ENCODE measurements at places on chromosomes 12 and 14.

DNA sequence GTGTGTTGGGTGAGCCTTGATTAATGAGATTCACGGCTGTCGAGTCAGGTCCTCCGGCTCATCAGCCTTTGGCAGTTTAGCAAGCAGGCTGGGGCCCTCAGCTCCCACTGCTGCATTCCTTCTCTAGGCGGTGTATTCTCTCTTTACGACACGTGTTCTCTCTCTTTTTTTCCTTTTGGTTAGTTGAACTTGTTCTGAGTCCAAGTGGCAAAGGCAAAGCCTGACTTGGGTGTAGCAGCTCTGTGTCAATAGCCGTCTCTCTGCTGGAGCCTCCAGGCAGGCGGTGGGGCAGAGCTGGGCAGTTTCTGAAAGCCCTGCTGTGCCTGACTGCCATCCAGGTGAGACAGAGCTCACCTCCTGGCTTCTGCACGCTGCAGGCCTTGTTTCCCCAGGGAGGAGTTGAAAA, 46.6 kb downstream of the SUSD6 start:
- DNase-seq, result no peak

DNA sequence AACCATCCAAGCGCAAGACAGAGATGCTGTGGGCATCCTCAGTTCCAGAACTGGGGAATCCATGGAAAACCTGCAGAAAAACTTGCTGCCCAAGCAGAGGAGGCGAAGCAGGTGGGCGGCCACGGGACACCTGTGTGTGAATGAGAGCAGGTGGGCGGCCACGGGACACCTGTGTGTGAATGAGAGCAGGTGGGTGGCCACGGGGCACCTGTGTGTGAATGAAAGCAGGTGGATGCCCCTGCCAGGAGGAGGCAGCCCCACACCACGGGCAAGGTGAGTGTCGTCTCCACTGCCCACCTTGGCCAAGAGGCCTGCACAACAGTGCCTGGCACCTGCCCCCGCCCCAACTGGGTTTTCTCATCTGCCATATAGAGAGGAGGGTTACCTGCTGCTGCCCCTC, 59.2 kb downstream of the GSC start:
- no peak for DNase-seq

DNA sequence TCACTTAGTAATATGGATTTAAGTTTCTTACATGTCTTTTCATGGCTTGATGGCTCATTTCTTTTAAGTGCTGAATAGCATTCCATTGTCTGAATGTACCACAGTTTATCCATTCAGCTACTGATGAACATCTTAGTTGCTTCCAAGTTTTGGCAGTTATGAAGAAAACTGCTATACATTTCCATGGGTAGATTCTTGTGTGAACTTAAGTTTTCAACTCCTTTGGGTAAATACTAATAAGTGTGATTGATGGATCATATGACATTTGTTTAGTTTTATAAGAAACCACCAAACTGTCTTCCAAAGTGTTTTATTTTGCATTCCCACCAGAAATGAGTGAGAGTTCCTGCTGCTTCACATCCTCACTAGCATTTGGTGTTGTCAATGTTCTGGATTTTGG, 119.2 kb downstream of the NAV3 start:
- no peak for DNase-seq

DNA sequence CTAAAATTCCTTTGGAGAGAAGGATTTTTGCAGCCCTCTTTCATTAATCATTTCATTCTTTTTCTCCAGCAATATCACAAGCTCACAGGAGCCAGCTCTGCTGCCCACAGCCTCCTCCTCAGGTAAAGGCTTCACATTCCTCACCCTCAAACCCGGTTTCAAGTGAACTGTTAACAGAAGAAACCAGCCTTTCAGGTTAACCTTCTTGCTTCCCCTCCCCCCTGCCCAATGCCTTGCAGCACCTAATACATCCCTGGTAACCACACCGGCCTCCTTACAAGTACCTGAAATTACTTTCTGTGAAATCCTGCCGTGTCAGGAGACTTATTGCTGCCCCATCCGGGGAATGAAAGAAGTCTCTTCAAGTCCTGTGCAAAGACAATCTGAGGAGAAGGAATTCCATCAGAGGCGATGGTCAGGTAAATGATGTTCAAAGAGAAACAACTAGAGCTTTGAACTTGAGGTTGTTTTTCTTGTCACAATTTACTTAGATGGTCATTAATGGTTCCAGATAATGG, 111.2 kb downstream of the MYRFL start:
- no peak for DNase-seq

DNA sequence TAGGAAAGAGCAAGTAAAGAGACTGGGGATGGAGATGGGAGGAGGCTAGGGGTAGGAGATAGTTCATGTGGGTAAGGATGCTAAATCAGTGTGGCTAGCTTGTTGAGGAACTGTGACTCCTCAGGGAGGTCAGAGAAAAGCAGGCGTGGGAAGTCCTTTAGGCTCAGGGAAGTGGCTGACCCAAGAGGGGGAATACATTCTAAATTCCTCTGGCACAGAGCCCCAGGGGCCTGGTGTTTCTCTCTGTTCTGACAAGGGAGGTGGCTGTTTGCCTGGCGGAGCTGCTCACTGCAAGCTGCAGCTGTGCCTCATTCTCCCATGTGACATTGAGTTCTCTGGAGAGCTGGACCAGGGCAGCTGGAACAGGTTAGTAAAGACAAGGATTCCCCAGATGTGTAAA, 152.2 kb upstream of the SLC38A2 start:
- DNase-seq, result no peak

DNA sequence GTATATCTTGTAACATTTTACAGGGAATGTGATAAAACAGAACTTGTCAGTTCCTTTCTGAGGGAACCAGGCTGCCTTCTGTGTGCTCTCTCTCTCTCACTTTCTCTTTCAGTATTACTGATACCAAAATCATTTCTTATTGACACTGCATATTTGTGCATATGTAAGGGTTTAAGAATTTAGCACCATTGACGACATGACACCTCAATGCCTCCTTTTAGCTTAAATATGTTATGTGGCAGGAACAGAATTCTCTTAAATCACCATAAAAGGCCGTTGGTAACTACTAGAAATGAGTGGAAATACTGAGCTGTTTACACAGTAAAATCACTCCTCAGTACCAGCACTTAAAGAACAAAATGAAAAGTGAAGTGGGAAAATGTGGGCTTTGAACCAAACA, 457.7 kb upstream of the SYT1 start:
- no peak for DNase-seq

DNA sequence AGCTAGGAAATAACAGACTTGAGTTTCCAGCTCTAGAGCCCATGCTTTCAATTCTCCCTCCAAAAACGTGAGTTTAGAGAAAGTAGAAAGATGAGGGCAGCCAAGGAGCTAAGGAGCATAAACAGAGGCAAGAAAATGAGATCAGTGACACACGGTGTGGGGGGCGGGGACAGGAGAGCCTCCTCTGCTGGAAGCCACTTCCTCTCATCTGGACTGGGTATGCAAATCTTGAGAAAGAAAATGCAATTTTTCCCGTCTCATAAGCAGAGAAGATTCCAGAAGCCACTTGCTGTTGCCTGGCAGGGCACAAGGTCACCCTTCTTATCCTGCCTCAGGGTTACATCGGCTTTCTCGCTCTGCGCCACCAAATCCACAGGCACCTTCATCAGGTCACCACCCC, 6.0 kb downstream of the OR10P1 start:
- no peak for DNase-seq

GRCh38 chr12:23948291-23948690, 1.2 kb downstream of the SOX5 start:
- no peak for DNase-seq

DNA sequence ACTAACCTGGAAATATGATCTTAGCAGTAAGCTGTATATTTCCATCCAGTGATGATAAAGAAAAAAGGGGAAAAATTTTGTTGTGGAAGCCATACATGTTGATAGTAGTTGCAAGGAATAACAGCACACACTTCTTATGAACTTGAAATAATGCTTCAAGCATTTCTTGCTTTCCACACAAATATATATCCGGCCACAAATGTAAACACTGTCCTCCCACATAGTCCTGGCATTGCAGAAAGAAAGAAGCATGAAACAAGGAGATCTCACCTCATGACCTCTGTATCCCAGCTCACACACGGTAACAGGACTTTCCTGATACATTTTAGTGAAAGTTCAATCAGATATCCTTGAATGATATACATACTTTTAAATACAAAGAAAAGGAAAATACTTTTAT, 56.0 kb downstream of the LLPH start:
- DNase-seq, result no peak

GRCh38 chr12:83049306-83049705, 362.6 kb downstream of the TMTC2 start:
- DNase-seq, result no peak

DNA sequence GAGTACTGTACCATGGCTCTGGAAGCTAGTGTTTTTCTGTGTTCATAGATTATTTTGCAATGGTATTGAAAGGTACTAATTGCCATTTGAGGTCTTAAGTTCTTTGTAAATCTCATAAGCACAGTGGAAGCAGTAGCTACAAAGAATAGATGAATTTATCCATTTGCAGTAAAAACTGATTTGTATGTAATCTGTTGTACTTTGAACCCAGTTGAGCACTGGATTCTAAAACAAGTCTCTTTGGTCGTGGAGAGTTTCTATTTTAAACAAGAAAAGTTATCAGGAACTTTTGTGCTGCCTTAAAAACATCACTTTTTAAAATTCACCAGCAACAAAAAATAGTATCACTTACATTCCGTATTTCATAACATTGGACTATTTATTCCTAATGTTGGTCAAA, 4.1 kb downstream of the RAP1B start:
- no peak for DNase-seq

DNA sequence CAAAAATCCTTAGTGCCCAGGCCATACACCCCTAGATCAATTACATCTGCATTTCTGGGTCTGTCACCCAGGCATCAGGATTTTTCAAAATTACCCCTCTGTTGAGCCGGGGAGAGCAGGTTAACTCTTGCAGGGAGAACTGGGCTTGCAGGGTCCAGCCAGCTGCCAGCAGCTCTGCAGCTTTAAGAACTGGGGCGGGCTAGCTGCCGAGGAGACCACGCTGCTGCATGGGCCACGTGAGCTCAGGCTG, at the start of gene DGLUCY:
Gene DGLUCY, plus strand, starts transcription at position 245 of the 250 bp plus-strand sequence. CDS start 46,222 bp downstream, outside the sequence.
- peak; percentile 54 for DNase-seq

DNA sequence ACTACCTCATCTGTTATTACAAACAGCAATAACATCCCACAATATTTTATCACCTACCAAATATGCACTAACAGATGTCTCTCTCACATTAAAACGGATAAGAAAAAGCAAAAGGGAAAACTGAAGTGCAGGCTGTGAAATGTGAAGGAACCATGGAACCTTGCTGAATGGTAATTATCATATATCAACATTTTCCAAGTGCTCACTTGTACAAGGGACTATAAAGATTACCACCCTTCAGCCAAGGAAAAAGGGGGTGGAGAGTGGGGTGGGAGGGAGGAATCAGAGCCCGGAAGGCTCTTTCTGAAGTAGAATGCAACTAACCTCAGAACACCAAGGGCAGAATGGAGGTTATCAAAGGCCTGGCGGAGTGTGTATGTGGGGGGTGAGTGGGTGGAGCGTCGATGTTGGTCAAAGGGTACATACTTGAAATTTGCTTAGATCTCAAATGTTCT, 1.2 kb downstream of the SNX6 start:
- DNase-seq, result no peak

DNA sequence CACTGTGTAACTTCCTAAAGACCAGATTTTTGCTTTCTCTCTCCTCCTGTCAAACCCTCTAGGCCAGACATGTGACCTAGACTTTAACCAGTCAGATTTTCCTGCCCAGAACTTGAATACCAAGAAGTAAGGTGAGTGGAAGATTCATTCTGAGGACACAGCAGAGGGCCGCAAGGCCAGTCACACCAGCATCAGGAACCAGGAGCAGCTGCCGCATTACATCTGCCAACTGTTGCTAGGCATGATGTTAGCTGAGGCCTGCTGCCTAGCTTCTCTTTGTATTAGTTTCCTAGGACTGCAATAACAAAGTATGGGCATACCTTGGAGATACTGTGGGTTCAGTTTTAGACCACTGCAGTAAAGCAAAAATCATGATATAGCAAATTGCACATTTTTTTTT, 101.9 kb upstream of the BMP4 start:
- DNase-seq, result no peak

DNA sequence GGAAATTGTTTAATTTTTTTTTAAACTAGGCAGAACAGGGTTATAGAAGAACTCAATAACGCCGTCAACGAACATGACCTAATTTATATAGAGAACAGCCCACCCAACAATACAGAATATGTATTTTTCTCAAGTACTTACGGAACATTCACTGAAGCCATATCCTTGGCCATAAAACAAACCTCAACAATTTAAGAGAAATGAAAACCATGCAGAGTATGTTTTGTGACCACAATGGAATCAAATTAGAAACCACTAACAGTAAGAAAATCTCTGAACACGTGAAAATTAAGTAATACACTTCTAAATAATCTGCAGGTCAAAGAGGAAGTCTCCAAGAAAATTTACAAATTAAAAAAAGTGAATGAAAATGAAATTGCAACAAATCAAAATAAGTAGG, 9.4 kb downstream of the SART3 start:
- DNase-seq, result no peak

- no peak for DNase-seq
Measured at GRCh38 chr12:94220804-94221203, 72.4 kb downstream of the PLXNC1 start.

- DNase-seq, result no peak
Measured at GRCh38 chr12:5176036-5176435, 132.4 kb downstream of the KCNA5 start.

- DNase-seq, result no peak
Measured at GRCh38 chr14:93655078-93655750, 133.1 kb downstream of the PRIMA1 start.

DNA sequence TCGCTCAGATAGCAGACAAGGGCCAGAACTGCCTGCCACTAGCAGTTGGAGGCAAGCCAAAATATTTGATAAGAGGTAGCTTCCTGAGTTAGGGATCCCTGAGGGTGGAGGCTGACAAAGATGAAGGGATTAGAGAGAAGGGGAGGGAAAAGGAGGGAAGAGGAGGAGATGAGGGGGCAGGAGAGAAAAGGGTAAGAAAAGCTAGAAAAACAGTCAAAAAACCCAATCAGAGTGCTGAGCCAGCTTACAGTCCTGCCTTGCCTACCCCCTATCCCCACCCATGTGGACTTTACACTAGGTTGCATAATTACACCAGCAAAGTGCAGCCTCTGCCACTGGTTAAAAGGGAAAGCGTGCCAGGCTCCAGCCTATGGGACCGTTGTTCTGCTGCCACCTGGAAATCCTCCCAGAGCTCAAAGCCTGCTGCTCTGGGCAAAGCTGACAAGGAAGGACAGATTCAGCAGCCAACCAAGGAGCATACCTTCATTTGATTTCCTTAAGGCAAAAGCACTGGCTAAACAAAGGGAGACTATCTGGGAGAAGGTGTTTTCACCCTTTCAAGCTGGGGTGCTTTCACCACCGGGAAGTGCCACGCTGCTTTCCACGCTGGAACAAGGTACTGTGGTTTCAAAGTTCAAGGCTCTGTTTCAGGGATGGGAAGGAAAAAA, 3.8 kb upstream of the NUMB start:
- DNase-seq, result no peak
